ENCODE measurements at places on chromosomes 2 and 18.
A peak's percentile ranks its signal among the peaks of the same experiment; 100 is the strongest.

DNA sequence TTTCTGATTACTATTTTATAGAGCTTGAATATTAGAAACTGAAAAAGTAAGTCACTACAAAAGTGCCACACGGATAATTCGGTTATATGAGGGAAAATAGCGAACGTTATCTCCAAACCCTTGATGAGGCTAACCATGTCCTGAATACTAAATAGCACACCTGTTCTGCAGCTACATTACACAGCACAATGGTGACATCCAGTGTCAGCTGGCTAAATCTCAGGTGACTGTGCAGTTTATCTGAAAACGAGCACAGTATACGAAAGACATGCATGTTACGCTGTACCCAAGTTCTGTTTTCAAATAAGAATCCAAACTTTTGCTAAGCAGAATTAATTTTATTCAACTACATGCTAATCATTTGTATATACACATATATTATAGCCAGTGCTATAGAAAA lies 9.0 kb downstream of the CCDC68 start:
- DNase-seq: peak; percentile 24

GRCh38 chr2:68721482-68722101 lies 13.0 kb upstream of the ARHGAP25 start:
- no peak for DNase-seq

DNA sequence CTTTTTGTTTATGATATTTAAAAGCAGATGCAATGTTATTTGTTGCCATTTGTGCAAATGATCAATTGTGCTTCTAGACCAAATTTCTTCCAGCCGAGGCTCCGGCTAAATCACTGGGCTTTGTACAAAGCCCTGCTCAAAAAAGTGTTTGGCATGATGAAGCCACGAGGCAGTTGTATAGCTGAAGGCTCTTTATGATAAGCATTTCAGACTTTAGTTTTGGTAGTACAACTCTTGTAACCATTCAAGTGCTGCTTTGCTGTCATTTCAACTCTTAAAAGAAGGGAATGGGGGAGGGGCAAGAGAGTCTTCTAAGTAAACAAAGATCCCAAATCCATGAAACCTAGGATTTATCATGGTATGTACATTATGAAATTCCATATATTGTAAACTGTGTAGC lies 3.3 kb upstream of the ZNF532 start:
- DNase-seq: no peak

DNA sequence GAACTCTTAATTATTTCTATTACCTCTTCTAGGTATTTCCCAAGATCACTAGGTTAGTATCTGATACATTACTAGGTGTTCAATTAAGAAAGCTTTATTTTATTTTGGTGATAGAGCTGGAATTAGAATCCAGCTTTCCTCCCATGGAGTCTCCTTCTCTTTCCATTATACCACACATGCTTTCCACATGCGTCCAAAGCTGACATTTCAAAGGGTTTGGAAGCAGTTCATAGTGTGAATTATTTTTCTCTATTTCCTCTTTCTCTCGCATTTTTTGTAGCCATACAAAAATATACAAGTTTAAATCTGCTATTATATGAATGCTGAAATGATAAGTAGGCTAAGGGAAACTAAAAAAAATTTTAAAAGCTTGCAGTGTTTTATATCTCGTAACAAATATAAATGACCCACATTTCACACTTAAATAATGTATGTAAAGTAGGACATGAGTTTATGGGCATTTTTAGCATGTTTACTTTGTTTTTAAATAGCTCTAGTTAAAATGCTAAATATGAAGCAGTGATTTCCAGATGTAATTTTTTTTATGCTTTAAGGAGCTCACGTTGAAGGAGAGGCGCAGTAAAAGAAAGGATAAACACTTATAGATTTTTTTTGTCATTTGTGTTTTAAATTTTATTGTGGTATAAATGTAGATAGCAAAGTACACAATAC lies 20.1 kb downstream of the ZC3H6 start:
- no peak for DNase-seq

DNA sequence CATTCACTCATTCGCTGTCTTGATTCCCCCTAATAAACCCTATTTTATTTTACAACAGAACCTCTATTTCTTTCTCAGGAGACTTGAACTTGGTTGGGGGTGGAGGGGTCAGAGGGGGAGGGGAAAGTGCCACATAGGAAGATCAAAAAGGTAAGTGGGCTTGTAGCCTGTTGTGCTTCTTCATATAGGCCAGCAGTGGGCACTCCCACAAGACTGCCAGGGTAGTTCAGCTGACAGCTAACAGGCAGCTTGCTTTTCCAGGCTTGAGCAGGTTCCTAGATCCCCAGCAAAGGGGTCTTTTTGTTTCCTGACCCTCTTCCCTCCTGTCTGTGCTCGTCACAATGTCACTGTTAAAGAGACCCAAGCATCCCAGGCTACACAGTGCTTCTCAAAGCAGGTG lies 829 bp upstream of the KIAA2012 start:
- DNase-seq: peak; percentile 42

GRCh38 chr2:170409164-170409535 lies 231.2 kb downstream of the MYO3B start:
- DNase-seq: peak; percentile 92

- DNase-seq: no peak
Observed at GRCh38 chr2:43778233-43778632, 4.4 kb downstream of the DYNC2LI1 start.

GRCh38 chr2:232545511-232546375 lies 4.6 kb downstream of the TIGD1 start:
- no peak for DNase-seq

DNA sequence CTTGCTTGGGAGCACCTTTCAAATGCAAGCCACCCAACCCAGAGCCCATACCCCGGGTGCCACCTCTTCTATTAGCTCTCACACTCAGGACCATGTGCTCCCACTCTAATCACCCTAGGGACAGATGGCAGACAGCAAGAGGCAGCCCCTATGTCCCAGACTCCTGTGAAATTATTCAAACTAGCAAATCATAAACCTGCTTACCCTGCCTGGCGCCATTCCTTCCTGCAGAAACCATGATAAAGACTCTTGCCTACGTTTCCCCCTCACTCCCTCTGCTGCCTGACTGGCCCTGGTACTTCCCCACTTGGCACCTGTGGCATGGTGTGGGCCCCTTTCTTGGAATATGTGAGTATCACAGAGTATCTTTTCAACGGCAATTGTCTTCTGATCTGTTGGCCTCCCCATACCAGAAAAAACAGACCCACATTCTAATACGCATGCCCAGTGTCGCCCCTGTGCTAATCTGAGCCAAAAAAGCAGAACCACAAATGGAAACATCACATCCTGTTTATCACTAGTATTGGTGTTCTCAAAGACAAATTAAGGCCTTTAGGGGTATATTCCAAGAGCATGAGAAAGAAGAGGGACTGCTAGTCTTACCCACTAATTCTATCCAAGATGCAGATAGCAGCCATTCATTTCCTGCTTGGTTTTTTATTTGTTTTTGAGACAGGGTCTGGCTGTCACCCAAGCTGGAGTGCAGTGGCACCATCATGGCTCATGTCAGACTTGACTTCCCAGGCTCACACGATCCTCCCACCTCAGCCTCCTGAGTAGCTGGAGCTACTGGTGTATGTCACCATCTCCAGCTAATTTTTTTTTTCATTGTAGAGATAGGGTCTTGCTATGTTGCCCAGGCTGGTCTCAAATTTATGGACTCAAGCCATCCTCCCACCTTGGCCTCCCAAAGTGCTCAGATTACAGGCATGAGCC lies 44.1 kb upstream of the TTC39C start:
- peak; percentile 50 for DNase-seq

GRCh38 chr18:25853691-25854433 lies 236.6 kb downstream of the SS18 start:
- no peak for DNase-seq

DNA sequence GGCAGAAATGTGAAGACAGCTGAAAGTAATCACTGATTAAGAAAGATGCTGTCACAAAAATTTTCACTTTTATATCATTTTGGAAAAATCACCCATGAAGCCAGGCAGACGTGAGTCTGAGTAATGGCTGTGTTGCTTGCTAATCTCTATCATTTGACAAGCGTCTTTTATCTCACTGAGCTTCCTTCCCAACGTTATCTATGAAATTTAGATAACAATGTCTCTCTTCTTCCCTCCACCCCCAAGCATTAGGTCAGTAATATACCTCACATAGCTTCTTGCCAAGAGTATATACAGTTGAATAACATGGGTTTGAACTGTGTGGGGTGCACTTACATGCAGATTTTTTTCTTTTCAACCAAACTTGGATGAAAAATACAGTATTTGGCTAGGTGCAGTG lies 388.6 kb upstream of the NRXN1 start:
- DNase-seq: no peak

DNA sequence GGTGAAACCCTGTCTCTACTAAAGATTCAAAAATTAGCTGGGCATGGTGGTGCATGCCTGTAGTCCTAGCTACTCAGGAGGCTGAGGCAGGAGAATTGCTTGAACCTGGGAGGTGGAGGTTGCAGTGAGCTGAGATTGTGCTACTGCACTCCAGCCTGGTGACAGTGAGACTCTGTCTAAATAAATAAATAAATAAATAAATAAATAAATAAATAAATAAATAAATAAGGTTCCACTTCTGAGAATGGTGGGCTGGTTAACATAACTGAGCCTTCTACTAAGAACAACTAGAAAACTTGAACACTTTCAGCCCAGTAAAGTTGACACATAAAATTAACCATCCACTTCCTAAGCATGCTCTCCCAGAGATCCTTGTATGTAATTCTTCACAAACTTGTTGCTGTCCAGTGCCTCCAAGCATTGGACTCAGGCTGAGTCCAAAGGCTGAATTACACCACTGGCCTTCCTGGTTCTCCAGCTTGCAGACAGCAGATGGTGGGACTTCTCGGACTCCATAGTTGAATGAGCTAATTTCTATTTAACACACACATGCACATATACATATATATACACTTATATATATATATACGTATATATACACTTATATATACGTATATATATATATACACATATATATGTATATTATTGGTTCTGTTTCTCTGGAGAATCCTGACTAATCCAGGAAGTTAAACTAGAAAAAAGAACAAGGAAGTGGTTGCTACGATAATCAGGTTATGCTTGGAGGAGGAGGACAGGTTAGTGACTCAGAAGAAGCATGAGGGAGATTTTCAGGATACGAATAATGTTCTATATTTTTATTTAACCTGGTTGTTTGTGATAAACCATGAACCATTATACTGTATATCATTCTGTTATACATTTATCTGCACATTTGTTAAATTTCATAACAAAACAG lies 348.8 kb downstream of the METTL4 start:
- DNase-seq: no peak

DNA sequence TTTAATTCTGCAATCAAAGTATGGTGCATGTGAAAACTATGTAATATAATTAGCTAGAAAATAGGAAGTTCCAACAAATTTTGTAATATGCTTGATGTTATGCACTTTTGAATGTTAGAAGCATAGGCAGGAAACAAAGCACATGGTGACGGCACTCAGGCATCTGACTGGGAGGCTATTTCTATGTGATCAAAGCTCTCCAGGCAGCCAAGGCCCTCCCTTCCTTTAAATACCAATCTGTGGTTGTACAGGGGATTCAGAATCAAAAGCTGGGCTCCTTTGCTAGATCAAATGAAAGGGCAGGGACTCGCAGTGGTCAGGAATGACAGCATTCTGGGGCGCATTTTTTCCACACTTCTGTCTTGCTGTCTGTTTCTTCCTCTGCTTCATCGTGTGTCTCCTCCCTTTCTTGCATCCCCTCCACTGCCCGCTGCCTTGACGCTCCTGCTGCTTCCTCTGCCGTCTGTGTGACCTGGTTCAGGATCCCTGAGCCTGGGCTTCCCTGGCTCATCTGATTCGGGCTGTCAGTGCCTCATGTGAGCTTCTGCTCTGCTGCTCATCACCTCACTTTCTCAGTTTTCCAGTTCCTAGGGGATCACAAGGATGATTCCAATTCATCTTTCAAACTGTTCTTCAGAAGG lies 30.9 kb downstream of the TMEM182 start:
- DNase-seq: no peak

- DNase-seq: no peak
Observed at GRCh38 chr2:196142825-196143224, 28.6 kb downstream of the STK17B start.

- DNase-seq: peak; percentile 70
Observed at GRCh38 chr2:8134985-8135682, 546.7 kb upstream of the ID2 start.

DNA sequence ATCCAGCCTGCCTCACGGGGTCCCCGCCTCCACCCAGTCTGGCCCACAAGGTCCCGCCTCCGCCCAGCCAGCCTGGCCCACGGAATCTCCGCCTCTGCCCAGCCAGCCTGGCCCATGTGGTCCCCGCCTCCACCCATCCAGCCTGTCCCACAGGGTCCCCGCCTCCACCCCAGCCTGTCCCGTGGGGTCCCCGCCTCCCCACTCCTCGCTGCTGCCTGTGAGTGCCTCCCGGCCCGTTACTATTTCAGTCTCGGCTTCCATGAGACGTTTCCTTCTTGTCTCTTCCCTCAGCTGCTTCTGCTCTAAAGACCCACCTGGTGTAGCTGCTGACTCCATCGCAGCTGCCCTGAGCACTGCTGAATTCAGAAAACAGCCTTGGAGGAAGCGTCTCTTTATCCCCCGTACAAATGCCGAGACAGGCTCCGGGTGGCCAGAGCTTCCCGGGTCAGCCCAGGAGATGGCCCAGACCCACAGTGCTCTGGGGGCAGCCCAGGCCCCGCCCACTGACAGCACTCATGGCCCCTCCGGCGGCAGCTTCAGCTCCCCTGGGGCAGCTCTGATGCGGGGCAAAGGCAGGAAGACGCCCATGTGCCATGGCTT lies 69.8 kb downstream of the NFATC1 start:
- DNase-seq: peak; percentile 68

GRCh38 chr18:8797206-8797605 lies 91.8 kb downstream of the MTCL1 start:
- DNase-seq: no peak

- no peak for DNase-seq
Observed at GRCh38 chr18:43714343-43715010, 437.2 kb upstream of the SYT4 start.

- DNase-seq: peak; percentile 31
Observed at GRCh38 chr2:238305092-238305862, 15.0 kb upstream of the TRAF3IP1 start.

GRCh38 chr2:74267068-74267467 lies 68.7 kb downstream of the MTHFD2 start:
- DNase-seq: peak; percentile 56

DNA sequence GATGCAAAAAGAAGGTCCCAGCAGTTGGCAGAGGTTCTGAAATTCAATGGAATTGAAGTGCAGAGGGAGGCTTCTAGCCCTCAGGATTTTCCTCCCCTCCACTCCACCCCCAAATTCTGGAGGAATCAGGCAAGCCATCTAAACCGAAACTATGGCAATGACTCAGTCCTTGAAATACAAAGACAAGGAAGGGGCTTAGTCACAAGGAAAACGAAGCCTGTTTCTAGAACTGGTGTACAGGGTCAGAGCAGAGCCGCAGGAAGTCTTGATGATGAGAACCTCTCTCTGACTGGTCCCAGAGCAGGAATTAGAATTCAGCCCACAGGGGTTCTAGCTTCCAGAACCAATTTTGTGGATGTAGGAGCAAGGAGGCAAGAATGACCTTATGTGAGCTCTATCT lies 111.7 kb upstream of the SCN1A start:
- no peak for DNase-seq

GRCh38 chr2:63791387-63791786 lies 50.3 kb upstream of the UGP2 start:
- DNase-seq: no peak

Data from hematopoietic multipotent progenitor cell treated with erythropoietin and hydrocortisone succinate and interleukin-3 and kit ligand, for 6 days (in vitro differentiated cells).